ENCODE measurements at places on chromosomes 13 and 19. TPM values are rescaled to one million over a fixed set of nuclear protein-coding genes. Genes with fewer than 3 reads are reported as not detected.

DNA sequence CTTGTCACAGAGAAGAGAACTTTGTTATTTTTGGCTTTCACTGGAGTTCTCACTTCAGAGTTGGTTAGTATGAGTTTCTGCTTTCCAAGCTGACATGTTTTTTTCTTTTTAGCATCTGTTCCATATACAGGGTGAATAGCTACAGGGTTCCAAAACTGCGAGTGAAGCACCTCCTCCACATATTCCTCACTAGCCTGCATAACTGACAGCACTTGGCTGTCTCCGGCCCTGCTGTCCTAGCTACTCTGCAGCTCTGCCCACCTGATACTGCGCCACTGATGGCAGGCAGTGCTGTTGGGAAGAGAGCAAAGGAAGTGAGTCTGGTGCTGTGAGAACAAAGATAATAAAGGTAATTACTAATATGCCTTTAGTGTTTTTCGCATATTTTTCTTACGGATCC is 6.8 kb downstream of the ATP8A2 start:
- H3K4me1 ChIP-seq = no peaks in the 10 kb centered on the region
- H3K4me3 ChIP-seq = no peak overlapping the region
- no peak overlapping the region for H3K27ac ChIP-seq
- H3K27me3 ChIP-seq = no peaks in the 10 kb centered on the region
- H3K36me3 ChIP-seq = no peaks in the 10 kb centered on the region
- no peak for DNase-seq

- no peak for DNase-seq
- H3K36me3 ChIP-seq = peaks cover under 1% of the 10 kb centered on the region
- H3K27ac ChIP-seq = no peak overlapping the region
Measured at GRCh38 chr19:38152461-38153379, 71.3 kb downstream of the DPF1 start.

DNA sequence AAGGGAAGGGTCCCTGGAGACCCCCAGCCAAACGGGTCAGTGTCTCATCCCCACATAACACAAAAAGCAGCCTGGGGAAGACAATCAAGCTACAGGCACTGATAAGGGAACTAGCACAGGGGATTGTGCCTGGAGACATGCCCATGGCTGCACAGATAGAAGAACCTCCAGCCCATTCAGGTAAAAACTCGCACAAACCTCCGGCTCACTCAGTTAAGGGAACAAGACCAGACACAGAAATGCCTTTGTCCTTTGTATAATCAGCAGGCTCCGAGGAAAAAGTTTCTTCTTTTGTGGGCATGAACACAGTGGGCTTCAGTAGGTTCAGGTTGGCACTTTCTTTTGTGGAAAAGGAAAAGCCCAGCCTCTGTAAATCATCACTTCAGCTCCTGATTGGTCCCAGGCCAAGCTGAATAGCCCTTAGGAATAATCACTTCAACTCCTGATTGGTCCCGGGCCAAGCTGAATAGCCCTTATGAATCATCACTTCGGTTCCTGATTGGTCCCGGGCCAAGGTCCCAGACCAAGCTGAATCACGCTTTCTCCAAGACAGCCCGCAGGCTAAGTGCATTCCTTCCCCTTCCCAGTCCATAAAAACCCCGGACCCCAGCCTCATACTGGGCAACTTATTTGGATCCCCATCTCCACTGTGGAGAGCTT is 5.0 kb upstream of the ZNF230 start:
- no peak overlapping the region for H3K27ac ChIP-seq
- DNase-seq = no peak
- H3K4me3 ChIP-seq = no peak overlapping the region
- no peaks in the 10 kb centered on the region for H3K4me1 ChIP-seq
- H3K36me3 ChIP-seq = peaks cover 24% of the 10 kb centered on the region

GRCh38 chr19:13022111-13022858 is 27.0 kb downstream of the NFIX start:
- peak overlapping the region; percentile 47 for H3K4me3 ChIP-seq
- H3K27me3 ChIP-seq = no peaks in the 10 kb centered on the region
- DNase-seq = peak; percentile 87
- H3K27ac ChIP-seq = peak overlapping the region; percentile 98
- H3K36me3 ChIP-seq = no peaks in the 10 kb centered on the region

DNA sequence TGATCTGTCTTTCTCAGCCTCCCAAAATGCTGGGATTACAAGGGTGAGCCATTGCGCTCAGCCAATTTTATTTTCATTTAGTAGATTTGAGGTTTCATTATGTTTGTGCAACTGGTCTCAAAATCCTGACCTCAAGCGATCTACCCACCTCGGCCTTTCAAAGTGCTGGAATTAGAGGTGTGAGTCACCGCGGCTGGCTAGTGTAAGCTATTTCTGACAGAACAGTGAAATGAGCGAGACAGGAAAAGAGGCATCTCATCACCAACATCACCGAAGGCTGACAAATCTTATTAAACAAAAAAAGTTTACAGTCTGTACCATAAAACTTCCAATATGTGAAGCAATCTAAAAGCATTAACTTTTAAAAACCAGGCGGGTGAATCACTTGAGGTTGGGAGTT is 12.2 kb upstream of the ZNF888 start:
- no peaks in the 10 kb centered on the region for H3K36me3 ChIP-seq
- H3K27me3 ChIP-seq = no peaks in the 10 kb centered on the region
- peak; percentile 28 for DNase-seq
- no peak overlapping the region for H3K27ac ChIP-seq
- no peak overlapping the region for H3K4me3 ChIP-seq

ZNF132 gene
- 12.2 TPM for total RNA-seq
